ENCODE measurements at places on chromosomes 2 and 18.

DNA sequence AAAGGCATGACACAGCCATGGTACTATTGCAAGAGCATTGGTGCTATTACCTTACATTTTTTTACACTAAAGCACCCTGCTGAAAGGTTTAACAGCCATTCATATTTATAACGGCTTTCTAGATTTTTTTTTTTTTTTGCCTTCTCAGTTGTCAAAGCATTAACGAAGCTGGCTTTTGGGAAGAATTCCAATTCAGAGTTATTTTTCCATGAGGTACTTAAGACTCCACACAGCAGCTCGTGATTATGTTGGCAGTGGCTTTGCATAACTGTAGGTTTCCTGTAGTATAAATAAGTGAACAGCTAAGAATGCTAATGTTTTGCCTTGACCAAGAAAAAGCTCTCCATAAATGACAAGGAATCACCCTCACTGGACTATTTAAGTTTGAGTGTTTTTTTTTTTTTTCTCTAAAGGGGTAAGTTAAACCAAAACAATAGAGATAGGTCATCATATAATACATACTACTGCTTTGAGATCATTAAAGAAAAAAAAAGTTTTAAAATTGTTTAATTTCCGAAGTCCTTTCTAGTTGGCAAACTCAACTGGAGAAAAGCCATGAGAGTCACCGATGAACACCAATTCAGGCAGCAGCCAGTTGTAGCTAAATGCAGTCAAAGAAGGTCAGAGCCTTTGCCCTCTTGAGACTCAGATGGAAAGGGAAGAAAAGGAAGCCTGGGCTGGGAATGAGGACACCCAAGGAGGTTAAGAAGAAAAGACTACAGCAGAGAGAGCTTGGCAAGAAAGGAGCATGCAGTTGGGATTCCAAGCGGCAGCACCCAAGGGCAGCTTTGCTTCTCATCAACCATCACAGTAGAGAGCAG is 187.4 kb upstream of the NCKAP5 start:
- DNase-seq = no peak

DNA sequence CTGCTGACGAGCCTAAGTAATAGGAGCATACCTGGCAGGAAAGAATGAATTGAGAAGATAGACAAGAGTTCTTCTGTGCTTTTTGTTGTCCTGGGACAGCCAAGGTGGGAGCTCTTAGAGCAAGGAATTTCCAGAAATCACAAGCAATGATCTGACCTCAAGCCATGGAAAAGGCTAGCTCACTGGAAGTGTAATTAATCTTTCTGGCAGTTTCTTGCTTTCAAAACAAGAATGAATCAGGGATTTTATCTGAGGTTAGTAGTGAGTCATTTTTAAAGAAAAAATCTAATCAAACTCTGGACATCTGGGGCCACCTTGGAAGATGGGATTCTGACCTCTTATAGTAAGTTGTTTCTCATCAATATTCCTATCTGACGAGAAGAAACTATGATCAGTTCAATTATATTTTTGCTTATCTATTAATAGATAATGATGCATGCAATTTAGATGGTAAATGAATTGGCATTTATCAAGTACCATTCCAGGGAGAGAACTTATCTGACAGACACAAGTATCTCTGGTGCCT is 98.0 kb downstream of the ADCYAP1 start:
- DNase-seq = no peak

DNA sequence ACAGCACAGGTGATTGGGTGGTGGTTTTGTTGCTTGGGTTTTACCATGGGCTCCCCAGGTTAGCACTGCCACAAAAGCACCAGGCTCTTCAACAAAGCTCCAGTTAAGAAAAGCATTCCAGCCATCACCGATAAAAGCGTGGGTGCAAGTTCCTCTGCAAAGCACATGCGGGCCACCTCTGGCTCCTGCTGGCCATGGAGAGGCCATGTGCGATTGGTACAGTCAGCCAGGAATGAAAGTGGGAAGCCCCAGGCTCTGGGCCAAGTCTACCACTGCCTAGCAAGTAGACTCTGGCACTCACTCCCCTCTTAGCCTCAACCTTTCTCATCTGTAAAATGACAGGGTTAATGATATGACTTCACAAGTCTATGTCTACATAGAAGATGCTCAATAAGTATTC is 36.0 kb downstream of the BCL11A start:
- no peak for DNase-seq

DNA sequence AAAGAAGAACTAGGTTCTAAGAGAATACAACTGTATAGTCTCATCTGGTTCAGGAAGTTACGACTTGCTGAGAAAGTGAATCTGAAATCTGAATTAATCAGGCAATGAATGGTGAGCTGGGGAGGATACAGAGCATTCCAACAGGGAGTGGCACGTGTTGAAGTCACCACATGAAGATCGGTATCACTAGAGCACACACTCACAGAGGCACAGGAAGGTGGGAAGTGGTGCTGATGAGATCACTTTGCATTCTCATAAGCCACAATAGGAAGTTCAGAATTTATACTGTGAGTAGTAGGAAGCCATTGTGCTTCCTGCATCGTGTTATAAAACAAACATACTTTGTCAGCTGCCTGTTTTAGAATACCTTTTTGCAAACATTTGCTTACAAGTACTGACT is 615.0 kb upstream of the DDX18 start:
- no peak for DNase-seq

DNA sequence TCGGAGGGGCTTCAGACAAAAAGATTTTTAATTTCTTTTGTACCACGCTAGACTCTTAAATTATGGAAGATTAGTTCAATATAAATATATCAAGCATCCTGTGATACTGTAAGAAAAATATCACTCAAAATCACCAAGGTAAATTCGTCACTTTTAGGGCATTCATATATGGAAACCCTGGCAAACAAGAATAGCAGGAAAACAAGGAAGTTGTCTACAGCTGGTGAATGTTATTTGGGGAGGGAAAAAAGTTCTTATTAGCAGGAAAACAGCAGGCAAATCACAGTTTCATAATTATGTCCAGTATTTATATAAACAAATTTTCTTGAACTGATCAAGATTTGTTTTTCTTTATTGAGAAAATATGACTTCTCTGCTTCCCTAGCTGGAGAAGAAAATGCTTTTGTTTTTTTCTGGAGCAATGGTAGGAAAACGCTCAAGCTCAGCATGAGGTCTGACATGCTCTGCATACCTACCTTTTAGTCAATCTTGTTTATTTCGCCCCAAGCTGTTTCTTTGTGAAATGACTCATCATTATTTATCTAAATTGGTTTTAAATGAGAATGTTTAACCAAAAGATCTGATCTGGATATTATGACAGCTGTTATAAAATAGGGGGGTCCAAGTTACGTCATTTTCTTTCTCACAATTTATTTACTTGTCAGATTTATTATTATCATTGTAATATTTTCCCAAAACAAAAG is 14.7 kb downstream of the LINC00305 start:
- no peak for DNase-seq

DNA sequence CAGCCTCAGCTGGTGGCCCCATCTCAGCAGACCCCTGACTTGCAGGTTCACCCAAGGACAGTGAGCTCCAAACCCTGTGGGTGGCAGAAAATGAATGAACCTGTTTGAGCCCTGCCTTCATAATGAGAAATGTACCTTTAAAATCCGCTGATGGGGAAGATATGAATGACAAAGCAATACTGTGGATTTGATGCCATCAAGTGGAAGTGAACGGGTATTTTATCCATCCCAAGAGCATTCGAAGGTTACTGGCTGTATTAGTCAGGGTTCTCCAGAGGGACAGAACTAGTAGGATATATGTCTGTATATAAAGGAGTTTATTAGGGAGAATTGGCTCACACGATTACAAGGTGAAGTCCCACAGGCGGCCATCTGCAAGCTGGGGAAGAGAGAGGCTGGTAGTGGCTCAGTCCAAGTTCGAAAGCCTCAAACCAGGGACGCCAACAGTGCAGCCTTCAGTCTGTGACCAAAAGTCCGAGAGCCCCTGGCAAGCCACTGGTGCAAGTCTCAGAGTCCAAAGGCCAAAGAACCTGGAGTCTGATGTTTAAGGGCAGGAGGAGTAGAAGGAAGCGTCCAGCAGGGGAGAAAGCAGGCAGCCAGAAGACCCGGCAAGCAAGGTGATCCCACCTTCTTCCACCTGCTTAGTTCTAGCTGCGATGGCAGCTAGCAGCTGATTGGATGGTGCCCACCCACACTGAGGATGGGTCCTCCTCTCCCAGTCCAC is 32.1 kb downstream of the TOGARAM2 start:
- no peak for DNase-seq

- peak; percentile 41 for DNase-seq
Observed at GRCh38 chr2:23422089-23423061, 37.4 kb downstream of the KLHL29 start.

GRCh38 chr2:167134381-167135072 is 246.2 kb downstream of the XIRP2 start:
- DNase-seq = no peak

GRCh38 chr2:225636558-225636957 is 237.0 kb downstream of the NYAP2 start:
- DNase-seq = no peak

- no peak for DNase-seq
Observed at GRCh38 chr2:2046497-2046896, 284.6 kb downstream of the MYT1L start.

DNA sequence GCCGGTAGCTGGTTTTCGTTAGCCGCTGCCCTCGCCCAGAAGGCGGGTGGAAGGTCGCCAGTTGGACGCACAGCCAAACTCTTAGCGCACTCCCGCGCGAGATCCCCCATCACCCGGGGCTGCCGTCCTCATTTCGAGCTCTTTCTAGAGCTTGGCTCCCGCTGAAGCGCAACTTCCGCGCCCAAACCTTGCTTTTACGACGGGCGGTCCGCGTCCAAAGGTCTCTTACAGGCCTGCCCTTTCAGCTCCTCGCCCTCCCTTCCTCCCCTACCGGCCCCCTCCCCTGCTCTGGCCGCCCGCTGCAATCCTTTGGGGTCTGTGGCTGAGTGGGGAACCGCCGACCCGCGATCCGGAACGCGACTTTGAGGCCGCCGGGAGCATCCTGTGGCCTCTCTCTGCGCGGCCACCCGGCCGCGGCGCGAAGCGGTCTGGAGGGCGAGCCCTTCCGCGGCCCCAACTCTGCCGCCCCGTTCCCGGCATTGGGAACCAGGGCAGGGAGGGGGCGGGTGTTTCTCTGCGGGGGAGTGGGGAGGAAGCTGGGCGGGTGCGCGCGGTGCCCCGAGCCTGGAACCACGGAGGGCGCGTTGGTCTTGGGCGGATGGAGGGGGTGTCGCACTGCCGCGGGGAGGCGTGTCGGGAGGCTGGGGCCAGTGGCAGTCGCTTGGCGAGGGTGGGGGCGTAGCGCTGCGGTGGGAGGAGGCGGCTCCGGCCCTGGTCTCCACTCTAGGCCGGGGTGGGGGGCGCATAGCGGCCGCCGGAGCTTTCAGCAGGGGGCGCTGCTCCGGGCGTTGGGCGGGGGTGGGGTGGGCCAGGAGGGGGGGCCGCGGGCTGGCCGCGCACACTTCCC is at the start of gene GDF7:
GDF7 (plus strand) TSS at position 841 of the 847 bp plus-strand sequence. CDS start 96 bp downstream, outside the sequence.
- no peak for DNase-seq

DNA sequence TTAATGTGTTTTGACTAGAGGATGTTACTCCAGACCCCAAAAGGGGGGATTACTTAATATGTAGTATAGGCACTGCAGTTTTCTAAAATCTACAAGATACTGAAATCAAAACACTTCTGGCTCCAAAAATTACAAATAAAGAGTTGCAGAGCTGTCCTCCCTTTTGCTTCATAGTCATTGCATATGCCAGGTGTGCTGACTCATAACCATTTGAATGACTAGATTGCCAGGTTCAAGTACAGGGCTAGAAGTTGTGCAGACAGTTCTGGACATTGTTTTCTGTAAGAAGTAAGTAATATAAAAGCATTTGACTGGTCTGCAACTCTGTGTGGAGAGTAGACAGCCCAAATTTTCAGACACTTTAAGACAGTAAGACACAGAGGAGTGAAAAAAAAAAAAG is 6.7 kb downstream of the CWC22 start:
- no peak for DNase-seq

DNA sequence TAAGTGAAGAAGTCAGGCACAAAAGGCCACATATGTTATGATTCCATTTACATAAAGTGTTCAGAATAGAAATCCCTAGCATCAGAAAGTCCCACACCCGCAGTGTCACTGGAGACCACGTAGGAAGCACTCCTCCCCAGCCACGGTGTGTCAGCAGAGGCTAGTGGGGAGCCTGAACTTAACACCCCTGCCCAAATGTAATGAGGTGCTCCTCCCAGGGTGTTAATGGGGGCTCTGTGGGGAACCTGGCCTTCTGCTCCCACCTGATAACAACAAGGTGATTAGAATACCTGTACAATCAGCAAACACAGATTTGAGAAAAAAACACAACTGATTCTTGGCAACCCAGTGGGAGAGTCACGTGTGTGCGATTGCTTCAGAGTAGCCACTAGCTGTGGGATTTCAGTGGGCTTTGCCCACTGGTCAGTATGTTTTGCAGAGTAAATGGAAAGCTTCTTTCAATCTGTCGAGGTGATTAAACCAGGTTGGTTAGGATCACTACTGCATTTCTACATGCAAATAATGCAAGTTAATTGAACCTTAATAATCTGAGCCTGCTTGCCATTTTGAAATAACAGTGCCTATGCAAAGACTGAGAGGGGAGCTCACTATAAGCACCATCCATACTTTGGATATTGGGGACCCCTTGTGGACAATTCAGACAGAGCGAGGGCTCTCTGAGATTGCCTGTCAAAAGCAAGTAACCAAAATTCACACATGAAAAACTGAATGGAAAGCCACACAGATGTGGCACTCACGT is 20.6 kb upstream of the ATRAID start:
- DNase-seq = no peak

- DNase-seq = no peak
Observed at GRCh38 chr2:126685629-126686028, 29.7 kb downstream of the GYPC start.

DNA sequence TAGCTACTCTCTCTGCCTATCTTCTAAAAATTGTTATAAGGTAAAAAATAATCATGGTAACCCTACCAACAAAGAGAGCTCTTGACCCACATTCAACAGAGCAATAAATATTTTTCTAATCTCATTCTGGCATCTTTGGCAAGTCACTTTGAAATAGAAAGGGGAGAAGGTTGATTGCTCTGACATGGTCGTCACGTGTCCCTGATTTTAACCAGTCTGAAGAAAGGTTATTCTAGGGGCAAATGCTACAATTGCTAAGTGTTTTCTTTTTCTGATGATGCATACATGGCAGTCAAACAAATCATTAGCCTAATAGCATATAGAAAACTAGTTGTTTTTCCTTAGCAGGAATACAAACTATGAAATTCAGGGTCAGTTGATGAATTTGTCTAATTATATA is 153.3 kb upstream of the MAP3K20 start:
- no peak for DNase-seq

Data from activated CD8-positive, alpha-beta memory T cell treated with anti-CD3 and anti-CD28 coated beads for 24 hours (primary cell).